Left renal pelvis (tissue), 4 donors: ENCODE measurements at places on chromosomes 3 and 15.
A peak's percentile ranks its signal among the peaks of the same experiment; 100 is the strongest.

DNA sequence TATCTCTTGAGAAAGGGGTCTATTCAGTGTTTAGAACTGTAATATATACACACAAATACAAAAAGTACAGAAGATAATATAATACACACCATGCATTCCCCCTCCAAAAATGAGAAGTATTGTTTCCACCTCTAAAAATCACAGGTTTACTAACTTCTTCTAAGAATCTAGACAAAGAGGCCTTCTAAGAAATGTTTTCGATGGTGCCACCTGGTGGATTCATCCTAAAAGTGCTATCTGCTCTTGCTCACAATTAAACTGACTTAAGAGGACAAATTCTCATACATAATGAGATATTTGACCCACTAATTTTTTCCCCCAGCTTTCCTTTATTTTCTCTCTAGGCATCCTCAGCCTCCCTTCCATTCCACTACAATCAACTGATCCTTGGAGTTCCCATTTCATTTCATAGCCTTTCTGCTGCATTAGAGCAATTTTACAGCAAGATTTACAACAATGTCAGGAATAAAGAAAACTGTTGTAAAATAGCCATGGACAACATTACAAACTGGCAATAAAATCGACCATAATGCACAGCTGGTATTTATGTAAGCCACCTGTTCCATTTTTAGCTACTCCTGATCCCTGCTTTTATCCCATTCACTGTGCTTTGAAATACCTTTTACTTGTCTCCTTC is 124.6 kb downstream of the ARRDC4 start:
- peak; percentile 58 for DNase-seq

DNA sequence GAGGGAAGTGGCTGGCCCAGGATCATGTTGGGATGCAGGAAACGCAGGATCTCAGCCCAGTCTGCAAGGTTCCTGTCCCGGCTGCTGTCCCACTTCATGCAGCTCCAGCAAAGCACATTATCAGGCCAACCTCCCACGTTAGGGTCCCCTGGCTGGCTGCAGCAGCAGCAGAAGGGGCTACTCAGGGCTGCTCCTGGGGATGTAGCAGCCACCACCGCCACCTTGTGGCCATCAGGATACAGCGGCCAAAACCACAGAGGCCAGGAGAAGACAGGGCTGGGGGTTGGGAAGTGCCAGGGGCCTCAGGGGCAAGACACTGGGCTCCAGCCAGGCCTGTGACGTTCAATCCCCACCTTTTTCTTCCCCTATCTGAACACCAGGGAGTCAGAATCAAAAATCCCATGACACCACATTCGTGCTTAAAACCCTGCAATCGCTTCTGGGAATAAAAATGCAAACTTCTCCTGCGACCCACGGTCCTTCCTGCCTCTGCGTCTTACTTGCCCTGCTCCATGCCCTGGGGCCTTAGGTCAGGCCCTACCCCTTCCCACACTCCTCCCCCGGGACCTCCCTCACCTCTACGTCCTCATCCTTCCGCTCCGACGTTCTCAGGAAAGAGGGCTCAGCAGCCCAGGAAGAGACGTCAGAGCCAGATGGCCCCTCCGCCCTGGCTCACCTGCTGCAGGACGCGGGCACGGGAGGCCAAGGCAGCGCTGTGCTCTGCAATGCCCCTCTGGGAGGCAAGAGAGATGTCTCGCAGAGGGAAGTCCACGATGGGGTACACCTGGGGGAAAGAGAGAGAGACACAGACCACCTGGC is 21.5 kb downstream of the SSUH2 start:
- peak; percentile 69 for DNase-seq

- no peak for DNase-seq
These were observed 540.4 kb upstream of the ARRDC4 start for GRCh38 chr15:97420130-97420529.

- no peak for DNase-seq
These were observed 17.8 kb downstream of the USP3 start for GRCh38 chr15:63522225-63522578.

DNA sequence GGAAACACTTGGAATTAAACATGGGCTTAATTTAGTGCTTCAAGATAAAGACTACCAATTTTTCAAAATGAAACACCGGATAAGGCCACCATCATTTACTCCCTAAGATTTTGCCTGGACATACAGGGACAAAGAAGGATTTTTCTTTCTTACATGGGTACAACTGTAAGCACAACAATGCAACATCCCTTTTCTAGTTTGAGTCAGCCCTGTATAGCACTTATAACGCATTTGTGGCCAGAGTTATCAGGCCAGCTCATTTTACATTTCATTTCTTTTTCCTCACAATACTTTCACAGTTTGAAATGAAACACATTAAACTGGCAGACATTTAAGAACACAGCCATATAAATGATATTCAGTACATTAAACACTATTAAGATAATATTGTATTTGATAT is 9.8 kb upstream of the SUCNR1 start:
- no peak for DNase-seq

DNA sequence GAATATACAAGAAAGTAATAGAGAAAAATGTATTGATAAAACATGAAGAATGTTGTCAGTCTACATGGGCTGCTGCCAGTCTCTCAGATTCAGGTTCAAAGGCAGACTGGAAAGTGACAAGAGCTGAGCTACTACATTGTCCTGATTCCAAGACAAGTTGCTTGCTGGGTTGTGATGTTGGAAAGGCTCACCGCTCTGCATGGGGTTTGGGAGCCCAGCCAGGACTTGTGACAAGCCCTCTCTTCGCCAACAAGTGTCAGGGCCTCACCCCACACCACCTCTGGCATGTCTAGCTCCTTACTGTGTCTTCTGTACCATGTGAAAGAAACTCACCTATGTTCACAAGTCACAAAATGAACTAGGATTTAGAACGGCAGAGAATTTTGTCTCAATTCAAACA is 43.0 kb upstream of the SH3GL3 start:
- no peak for DNase-seq

DNA sequence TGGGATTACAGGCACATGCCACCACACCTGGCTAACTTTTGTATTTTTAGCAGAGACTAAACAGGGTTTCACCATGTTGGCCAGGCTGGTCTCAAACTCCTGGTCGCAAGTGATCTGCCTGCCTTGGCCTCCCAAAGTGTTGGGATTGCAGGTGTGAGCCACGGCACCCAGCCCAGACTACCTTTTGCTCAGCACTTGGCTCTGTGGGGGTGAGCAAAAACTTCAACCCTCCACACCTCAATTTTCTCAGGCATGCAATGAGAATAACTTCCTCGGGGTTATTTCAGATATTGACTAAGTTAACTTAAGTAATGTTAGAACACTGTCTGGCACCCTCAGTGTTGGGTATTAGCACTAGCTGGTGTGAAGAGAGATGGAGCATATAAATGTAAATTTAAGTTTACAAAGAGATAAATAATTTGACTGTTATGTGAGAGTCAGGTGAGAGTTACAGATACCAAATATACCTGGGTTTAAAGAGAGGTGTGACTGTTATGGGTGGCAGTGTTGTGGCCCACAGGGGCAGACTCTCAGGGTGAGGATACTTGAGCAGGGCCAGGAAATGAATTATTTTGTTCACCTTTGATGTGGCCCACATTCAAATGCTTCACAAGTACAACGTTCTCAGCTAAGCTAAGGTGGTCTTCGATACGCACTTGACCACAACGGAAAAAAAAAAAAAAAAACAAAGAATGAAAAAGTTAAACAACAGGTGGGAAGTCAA is 29.0 kb downstream of the CPOX start:
- no peak for DNase-seq

DNA sequence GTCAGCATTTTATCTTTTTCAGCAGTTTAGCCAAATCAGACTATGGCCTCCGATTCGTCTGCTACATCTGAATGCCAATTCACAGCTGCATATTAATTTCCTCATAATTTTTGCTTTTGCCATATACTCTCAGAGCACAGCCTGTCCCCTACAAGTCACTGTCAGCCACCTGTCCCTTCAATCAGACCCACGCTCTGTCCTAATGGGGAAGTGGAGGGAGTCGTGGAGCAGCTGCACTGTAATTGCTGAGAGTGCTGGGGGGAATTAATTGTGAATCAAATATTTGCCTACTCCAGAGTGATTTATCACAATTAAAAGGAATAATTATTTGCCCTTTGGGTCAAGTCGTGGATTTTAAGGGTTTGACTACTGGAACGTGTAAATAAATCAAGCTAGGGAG is 75.5 kb downstream of the EBLN2 start:
- DNase-seq: no peak

- no peak for DNase-seq
These were observed 39.3 kb downstream of the EDEM1 start for GRCh38 chr3:5226783-5227182.
